Smooth muscle cell of trachea (primary cell): ENCODE measurements at places on chromosomes 5 and 9. TPM values are rescaled to one million over a fixed set of nuclear protein-coding genes. Genes with fewer than 3 reads are reported as not detected.

The CARTPT gene
- total RNA-seq, result not detected in 2 replicates

The MROH2B gene
- not detected in 2 replicates for total RNA-seq

The B4GALT1 gene
- 31.1 and 32.3 TPM in 2 replicates for total RNA-seq

The BRINP1 gene
- total RNA-seq, result under 0.01 TPM in 2 replicates

The MLANA gene
- total RNA-seq, result not detected in 2 replicates

The BAAT gene
- total RNA-seq, result not detected in 2 replicates

The MYMK gene
- total RNA-seq, result not detected in 2 replicates

The CTSL gene
- total RNA-seq, result 1,109 and 1,131 TPM in 2 replicates

The DAPK1 gene
- 2.9 and 10.3 TPM in 2 replicates for total RNA-seq
